ENCODE measurements at places on chromosomes 12 and 14. TPM values are rescaled to one million over a fixed set of nuclear protein-coding genes. Genes with fewer than 3 reads are reported as not detected.

CCND2 gene
- 58.9 TPM for polyA plus RNA-seq

PYGL gene
- polyA plus RNA-seq, result 12.7 TPM

DDX47 gene
- polyA plus RNA-seq, result 79.4 TPM

RDH11 gene
- polyA plus RNA-seq, result 68.9 TPM

C1QL4 gene
- polyA plus RNA-seq, result not detected

CLEC12A gene
- 1.2 TPM for polyA plus RNA-seq

SSPN gene
- polyA plus RNA-seq, result 16.9 TPM

MGP gene
- 112 TPM for polyA plus RNA-seq

ANO6 gene
- 71.9 TPM for polyA plus RNA-seq

SLC6A15 gene
- polyA plus RNA-seq, result 0.31 TPM

SPX gene
- 10.5 TPM for polyA plus RNA-seq

BEGAIN gene
- polyA plus RNA-seq, result 2.2 TPM

FBRSL1 gene
- polyA plus RNA-seq, result 141 TPM

BCL7A gene
- polyA plus RNA-seq, result 13.9 TPM

PLEKHH1 gene
- 11.4 TPM for polyA plus RNA-seq

LYZ gene
- polyA plus RNA-seq, result 42.8 TPM

HOXC9 gene
- polyA plus RNA-seq, result 1.2 TPM

CLEC4C gene
- polyA plus RNA-seq, result 0.18 TPM

RIPK3 gene
- 2.8 TPM for polyA plus RNA-seq

CEBPE gene
- 0.10 TPM for polyA plus RNA-seq

CAPZA3 gene
- 0.86 TPM for polyA plus RNA-seq

MEG3 gene
- 559 TPM for polyA plus RNA-seq

NUP37 gene
- polyA plus RNA-seq, result 40.0 TPM

KANSL2 gene
- polyA plus RNA-seq, result 49.8 TPM

IFNG gene
- polyA plus RNA-seq, result not detected

FAM222A gene
- 2.7 TPM for polyA plus RNA-seq

BCL2L14 gene
- polyA plus RNA-seq, result 0.69 TPM

CISTR gene
- polyA plus RNA-seq, result not detected

TPPP2 gene
- 0.35 TPM for polyA plus RNA-seq

FOXA1 gene
- 42.0 TPM for polyA plus RNA-seq

RAD51AP1 gene
- 19.1 TPM for polyA plus RNA-seq

CPNE6 gene
- polyA plus RNA-seq, result not detected

NTN4 gene
- 33.9 TPM for polyA plus RNA-seq

MDM1 gene
- 44.2 TPM for polyA plus RNA-seq

TAS2R31 gene
- polyA plus RNA-seq, result 1.6 TPM

KRT6C gene
- not detected for polyA plus RNA-seq

RERG gene
- 16.7 TPM for polyA plus RNA-seq

ITGB7 gene
- 0.90 TPM for polyA plus RNA-seq

RNFT2 gene
- polyA plus RNA-seq, result 3.6 TPM

RFX4 gene
- polyA plus RNA-seq, result not detected

TAC3 gene
- 0.86 TPM for polyA plus RNA-seq

P3H3 gene
- 16.3 TPM for polyA plus RNA-seq

PRDM4 gene
- 30.2 TPM for polyA plus RNA-seq

ZCRB1 gene
- 98.1 TPM for polyA plus RNA-seq
